ENCODE measurements at places on chromosomes 2 and 18. TPM values are rescaled to one million over a fixed set of nuclear protein-coding genes. Genes with fewer than 3 reads are reported as not detected.

ADAM23 gene
- 13.9 TPM for total RNA-seq

DCC gene
- total RNA-seq = 2.0 TPM

FER1L5 gene
- 0.19 TPM for total RNA-seq

PDE6D gene
- 19.0 TPM for total RNA-seq

FNDC4 gene
- 6.9 TPM for total RNA-seq

IL1RN gene
- not detected for total RNA-seq

CXCR4 gene
- 2.8 TPM for total RNA-seq

YES1 gene
- 68.2 TPM for total RNA-seq

FAM237A gene
- not detected for total RNA-seq

C2orf76 gene
- total RNA-seq = 9.2 TPM

C2orf74 gene
- 11.5 TPM for total RNA-seq

CYP1B1 gene
- total RNA-seq = 12.9 TPM

TRABD2A gene
- total RNA-seq = 2.6 TPM
